ENCODE measurements at places on chromosomes 5 and 9.

- DNase-seq = no peak
Observed at GRCh38 chr9:36127652-36128244, 8.8 kb upstream of the GLIPR2 start.

DNA sequence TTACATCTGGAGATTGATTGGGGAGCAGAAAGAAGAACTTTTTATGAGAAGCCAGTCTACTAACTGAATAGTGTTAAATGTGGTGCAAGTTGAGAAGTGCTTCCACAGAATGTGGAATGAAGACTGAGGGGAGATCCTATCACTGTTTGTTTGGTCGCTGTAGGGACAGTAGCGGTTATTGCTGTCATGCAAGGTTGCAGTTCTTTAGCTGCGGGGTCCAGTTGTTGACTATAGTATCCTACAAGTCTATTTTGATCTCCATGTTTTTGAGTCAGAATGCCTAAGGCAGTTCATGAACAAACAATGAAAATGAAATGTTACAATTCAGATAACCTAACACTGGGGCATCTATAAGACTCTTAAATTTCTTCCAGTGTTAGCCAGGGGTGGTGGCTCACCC lies 45.3 kb upstream of the PDZD2 start:
- no peak for DNase-seq

DNA sequence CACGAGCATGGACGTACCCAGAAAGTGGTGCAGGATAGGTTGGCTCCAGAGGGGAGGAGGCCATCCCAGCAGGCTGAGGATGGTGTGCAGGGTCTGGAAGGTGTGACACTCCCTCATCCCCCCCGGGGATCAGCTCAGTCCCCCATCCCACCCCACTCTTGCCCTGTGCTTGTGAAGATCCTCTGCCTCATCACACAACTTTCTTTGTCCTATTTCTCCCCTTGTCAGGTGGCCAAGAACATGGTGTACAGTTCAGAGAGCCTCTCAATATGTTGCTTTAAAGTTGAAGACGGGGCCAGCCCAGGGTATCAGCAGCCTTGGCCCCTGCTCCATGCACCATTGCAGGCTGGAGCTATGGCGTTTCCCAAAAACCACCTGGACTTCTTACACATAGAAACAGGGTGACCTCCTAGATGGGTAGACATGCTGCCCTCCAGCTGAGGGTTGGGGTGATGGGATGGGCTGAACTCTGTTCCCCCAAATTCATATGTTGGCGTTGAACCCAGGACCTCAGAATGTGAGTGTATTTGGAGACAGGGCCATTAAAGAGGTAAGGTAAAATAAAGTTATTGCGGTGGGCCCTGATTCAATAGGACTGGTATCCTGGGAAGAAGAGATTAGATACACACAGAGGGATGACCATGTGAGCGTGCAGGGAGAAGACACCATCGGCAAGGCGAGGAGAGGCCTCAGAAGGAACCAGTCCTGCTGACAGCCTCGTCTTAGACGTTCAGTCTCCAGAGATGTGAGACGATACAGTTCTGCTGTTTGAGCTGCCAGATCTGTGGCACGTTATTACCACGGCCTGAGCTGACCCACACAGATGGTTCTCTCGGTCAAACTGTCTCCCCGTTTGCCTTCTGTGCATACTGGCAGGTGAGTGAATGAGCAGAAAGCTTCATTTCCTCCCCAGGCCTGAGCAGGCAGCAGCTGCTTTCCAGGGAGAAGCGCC lies 272.5 kb downstream of the GADD45G start:
- DNase-seq = no peak

DNA sequence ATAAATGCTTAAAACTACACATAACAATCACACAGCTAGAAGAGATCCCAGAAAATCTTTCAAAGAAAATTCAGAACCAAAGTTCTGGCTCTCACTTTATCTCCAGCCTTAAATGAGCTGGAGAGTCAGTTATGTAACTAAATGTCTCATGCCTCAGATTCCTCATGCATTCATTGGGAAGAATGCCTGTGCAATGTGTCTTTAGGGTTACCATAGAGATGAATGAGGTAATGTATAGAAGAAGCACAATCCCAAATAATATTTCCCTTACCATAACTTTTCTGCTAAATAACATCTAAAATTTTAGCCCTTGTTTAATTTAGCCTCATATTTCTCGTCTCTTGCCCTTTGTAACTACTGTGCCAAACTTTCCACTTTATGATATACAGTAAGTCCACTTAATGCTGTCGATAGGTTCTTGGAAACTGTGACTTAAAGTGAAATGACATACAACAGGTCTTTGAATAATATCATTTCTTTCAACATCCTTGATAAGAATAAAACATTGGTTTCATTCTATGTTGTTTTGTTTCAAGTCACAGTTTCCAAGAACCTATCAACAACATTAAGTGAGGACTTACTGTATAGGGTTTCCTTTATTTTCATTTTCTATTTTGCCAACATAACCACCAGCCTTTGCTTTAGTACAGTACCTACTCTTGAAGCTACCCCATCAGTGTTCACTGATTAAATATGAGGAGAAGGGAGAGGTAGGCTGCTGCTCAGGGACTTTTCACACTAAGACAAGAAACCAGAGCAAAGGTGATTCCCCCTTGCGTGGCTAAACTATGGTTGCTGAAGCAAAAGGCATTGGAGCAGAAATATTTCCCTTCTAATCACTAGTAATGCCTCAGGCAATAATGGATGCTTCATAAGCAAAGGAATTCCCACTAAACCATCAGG lies 295.7 kb upstream of the PTGER4 start:
- DNase-seq = no peak

GRCh38 chr9:90870621-90871326 lies 69.2 kb downstream of the SYK start:
- peak; percentile 12 for DNase-seq

DNA sequence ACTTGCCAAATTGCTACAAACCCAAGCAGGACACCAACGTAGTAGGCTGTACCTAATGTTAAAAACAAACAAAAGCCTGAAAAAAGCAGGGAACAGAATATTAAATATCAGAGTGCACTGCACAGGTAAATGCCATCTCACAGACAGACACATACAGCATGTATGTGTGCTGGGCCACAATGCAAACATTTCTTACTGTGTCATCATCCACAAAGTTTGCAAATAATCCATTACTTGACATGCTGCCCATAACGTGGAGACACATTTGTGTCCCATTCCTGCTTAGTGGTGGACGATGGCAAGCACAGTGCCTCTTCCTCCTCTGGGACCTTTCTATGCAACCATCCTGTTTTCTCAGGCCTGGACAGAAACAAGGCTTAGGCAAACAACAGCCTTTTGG lies 44.7 kb downstream of the GOLM1 start:
- DNase-seq = no peak

DNA sequence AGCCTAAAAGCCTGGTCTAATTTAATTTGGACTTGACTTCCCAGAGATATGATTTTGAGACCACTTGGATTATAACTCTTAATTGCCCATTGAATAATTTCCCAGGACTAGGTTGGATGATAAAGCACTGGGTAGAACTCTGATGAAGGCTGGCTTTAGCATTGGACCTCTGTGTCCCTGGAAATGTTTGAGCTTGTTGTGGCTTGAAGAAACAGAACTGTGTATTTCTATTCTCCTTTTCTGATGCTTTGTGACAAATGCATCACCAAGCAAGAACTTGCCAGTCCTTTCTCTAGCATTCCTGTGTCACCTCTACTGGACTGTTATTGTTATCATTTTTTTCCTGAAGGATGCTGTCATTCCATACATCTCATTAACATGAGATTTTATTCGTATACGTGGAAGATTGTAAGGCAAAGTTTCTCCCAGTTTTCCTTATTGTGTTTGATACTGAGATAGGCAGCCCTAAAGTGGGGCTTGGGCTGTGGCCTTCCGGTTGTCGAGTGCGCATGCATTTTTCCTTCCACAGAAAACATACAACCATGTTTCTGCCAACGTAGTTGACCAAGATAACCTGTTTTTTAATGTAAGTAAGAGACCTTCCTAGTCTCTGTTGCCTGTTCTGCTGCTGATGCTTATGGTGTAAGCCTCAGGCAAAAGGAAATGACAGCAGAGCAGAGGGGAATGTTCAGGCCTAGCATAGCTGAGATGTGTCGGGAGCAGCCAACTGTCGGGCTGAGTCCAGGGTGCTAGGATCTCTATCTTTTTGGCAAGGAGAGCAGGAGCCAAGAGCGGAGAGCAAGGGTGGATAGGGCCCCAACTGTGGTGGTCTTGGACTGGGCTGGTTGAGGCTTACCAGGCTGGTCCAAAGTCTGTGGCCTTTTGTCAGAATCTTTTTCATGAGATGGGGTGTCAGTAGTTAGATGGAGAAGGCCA lies 2.3 kb downstream of the NTRK2 start:
- no peak for DNase-seq
